ENCODE measurements at places on chromosomes 7 and 10.

DNA sequence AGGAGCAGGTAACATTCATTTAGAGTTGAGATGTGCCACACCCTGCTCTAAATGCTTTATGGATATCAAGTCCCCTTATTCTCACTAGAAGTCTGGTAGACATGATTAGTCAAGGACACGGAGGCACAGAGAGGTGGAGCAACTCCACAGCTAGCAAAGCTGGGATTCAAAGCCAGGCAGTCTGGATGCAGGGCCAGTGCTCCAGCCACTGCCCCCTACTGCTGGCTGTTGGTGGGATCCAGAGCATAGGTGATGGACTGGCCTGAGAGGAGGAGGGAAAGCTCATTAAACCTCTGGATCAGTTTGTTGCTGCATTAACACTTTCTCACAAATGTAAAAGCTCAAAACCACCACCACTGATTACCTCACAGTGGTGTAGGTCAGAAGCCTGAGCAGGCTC, 22.6 kb upstream of the KBTBD2 start:
- DNase-seq, result no peak

DNA sequence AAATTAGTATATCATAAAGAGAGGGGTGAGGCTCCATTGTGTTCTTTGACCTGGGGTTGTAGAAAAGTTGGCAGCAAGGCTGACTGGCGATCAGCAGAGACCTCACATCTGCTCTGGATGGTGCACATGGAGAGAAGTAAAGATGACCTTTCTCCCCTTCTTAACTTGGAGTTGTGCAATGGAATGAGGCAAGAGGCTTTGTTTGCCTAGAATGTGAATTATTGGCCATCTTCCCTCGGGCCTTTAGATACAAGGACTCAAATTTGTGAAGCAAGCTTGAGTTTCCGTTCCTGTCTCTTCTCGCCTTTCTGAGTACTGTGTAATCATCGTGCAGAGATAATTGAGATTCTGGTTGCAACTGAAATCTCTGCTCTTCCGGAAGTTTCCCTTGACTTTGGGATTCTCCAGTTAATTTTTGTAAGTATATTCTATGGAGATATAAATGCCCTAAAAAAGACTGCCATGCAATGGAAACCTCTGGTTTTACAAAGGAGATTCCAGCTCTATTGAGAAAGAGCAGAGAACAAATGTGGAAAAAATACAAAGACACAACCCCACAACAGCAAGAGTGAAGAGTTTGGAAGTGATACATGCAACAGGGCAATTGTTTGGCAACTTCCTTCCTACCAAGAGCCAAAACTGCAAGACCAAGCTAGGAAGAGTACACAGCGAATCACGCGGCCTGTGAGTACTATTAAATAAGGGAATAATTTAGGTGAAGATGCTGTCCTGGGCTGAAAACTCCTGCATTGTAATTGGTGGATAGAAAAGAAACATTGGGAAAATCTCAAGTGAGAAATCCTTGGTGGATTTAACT, 542.3 kb upstream of the NRP1 start:
- peak; percentile 74 for DNase-seq

- DNase-seq, result no peak
Observed at GRCh38 chr10:124477614-124478363, 16.2 kb downstream of the LHPP start.

DNA sequence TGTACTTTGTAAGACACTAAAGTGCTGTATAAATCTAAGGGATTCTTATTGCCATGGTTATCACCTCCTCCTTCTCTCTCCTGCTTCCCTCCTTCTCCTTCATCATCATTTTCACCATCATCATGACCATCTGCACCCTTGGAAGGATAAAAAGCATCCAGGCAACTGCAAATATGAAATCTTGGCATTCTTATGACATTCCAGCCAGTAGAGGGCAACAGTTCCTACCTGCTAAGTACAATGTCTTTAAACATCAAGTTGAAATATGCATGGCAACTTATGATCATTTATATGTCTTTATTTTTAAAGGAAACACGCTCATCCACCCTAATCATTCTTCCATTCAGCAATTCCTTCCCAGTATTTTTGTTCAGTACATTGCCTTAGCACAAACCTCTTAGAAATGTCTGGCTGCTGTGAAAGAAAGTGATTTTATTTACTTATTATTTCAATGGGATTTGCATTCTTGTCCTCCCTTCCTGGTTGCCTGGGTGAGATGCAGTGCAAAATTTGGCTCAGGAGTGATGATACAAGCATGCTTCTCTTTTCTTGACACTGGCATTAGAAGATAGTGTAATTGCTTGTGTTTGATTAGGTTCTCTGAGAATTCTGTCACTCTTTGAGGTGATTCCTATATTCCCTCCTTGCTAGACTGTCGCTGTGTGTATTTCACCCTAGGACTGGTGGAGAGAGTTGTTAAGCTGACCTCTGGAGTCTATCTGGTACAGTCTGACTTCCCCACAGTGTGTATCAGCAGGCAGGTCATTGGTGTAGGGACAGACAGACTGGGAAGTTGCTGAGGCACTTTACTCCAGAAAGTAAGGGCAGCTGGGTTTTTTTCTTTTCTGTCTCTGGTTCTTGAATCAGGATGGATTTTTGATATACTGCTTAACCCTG, 188.5 kb upstream of the BMPER start:
- peak; percentile 70 for DNase-seq

DNA sequence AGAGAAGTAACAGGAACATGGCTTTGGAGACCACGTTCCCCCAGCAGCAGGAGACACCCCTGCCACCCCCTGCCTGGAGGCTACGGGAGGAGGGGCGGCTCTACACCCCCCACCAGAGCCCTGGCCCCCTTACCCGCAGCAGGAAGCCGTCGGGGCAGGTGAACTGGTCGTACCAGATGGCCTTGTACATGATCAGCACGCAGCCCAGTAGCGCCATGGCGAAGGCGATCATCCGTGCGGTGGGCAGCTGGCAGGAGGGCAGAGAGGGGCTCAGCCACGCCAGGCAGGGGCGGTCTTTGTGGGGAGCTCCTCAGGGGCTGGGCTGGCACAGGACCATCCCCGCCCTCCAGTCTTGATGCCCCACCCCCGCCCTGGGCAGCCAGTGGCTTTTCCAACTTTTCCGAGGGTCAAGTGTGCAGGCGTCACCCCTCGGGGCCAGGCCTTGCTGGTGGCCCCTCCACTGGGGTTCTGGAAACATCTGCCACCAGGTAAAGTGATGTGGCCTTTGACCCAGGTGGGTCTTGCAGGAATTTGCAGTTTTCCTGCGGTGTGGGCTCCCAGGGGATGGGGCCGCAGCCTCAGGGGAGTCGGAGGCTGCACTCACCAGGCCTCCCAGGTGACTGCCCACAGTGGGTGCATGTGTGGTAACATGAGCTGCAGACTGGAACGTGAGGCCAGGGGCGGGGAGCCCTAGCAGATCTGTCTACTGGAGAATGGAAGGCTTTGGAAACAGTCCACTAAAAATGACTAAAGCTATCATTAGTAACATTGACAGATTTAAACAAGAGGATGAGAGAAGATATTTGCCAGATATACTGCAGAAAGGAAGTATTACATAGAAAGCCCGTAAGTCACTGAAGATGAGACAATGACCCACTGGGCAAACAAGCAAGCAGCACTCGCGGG, 9.7 kb downstream of the CALY start:
- no peak for DNase-seq

GRCh38 chr7:78438433-78438832, 639.9 kb downstream of the PHTF2 start:
- no peak for DNase-seq

- peak; percentile 96 for DNase-seq
Observed at GRCh38 chr7:17408245-17408903, 109.9 kb downstream of the AHR start.

GRCh38 chr7:155560196-155560885, 14.0 kb upstream of the CNPY1 start:
- DNase-seq, result no peak

DNA sequence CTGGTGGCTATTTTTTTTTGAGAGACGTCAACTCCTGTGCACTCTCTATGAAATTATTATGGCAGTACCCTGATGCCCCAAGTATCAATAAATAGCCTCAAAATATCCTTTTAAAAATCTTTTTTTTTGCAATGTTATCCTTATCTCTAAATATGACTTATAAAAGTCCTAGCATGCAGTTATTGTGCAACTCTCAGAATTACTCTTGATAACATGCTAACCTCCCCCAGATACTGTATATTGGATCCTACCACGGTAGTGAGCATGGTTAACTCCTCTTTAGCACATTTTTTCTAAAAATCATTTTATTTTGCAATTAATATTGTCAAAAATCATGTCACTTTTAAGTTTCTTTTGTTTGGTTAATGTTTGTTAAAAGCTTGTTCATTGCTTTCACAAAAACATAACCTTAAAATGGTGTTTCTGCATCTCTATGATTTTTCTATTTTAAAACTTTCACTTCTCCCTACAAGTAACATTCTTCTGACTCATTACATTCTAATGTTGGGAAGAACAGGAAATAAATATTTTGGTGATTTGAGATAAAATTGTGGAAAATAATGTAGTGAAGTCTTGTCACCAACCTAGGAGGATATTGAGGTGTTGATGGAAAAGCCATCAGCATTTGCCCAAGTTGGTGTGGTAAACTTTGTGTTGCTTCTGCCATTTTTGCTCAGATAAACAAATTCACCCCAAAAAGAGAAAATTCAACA, 42.1 kb upstream of the ADRA2A start:
- DNase-seq, result no peak

- DNase-seq, result no peak
Observed at GRCh38 chr10:79063071-79063491, 5.7 kb upstream of the ZMIZ1 start.

DNA sequence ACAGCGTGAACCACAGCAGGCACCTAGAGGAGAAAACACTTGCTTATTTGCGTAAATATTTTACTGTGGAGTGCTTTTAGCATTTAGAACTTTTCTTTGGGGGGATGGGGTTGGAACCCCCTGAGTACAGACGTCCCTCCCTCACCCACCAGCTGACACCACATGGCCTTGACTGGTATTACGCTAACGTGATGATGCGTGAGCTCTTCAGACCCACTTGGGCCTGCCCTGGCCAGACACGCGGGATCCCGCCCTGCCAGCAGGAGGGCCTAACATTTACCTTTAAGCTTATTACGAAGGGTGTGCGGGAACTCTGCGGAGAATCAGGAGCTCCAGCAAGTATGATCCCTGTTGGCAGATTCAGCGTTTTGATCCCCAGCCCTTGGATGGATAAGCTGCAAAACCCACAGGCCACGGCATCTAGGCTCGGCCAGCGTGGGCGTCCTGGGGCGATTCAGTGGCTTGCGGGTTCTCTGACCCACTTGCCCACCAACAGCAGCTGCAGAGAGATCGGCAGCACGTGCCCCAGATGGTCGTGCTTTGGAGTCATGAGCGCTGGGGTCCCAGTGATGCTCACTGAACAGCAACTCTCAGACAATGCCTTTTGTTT, 545.5 kb upstream of the FOXK1 start:
- no peak for DNase-seq

- DNase-seq, result peak; percentile 44
Observed at GRCh38 chr7:5296611-5297226, 14.0 kb downstream of the SLC29A4 start.

DNA sequence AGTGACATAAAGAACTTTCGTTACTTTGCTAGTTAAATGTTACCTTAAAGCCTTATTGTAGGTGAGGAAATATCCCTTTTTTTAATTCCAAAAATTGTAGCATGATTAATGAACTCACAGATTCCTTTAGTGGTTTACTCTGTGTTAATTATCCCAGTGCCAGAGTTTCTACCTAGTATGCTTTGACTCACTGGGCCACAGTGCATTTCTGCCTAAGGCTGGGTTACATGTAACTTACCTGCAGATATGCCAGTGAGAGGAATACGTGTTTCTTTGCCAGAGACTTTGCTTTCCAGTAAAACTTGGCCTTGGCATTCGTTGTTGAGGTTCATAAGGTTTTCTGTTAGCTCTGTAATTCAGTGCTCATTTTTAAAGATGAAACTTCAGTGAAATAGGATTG, 380.8 kb upstream of the LRGUK start:
- DNase-seq, result no peak

- peak; percentile 16 for DNase-seq
Observed at GRCh38 chr7:117402109-117402508, 25.2 kb downstream of the ASZ1 start.

DNA sequence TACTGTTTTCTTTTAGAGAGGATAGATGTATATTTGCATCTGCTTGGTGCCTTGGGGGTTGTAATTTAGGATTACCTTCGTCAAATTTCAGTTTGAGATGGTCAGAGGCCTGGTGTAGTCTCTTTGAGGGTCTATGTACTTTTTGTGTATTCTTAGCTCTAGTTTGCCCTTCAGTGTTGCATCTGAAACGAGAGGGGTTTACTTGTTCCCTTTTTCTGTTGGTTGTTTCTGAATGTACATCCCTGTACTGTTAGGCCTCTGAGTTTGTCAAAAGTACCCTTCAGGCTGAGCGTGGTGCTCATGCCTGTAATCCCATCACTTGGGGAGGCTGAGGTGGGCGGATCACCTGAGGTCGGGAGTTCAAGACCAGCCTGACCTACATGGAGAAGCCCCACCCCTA, 60.0 kb downstream of the MLLT10 start:
- no peak for DNase-seq

DNA sequence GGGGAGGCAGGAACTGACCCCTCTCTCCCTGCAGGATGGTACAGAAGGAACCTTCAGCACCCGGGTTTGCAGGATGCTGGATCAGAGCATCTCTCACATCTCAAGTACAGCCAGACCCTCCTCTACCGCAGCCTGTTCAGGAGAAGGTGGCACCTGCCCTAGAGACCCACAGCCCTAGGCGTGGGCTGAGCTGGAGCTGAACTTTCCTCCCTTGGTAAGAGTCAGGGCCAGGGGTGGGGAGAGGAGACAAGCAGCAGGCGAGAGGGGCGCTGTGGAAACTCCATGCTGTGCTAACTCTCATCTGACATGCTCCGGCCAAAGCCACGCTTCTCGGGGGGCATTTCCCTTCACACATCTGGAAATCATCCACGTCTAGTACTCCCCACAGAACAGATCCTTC, 154.4 kb downstream of the DIP2C start:
- DNase-seq, result no peak

- DNase-seq, result no peak
Observed at GRCh38 chr7:151264615-151265014, 16.1 kb upstream of the SMARCD3 start.

Data from RPMI7951 (cell line).